Hematopoietic multipotent progenitor cell treated with erythropoietin and hydrocortisone succinate and interleukin-3 and kit ligand, for 17 days (in vitro differentiated cells): ENCODE measurements at places on chromosomes 13 and 19.

GRCh38 chr19:39438270-39438934 is 2.7 kb upstream of the RPS16 start:
- no peak for DNase-seq

GRCh38 chr13:36999054-36999714 is at the start of gene ALG5:
Gene ALG5 (minus strand): TSS chr13:36999340. CDS start chr13:36999300, 40 bp downstream.
- DNase-seq: peak; percentile 93

DNA sequence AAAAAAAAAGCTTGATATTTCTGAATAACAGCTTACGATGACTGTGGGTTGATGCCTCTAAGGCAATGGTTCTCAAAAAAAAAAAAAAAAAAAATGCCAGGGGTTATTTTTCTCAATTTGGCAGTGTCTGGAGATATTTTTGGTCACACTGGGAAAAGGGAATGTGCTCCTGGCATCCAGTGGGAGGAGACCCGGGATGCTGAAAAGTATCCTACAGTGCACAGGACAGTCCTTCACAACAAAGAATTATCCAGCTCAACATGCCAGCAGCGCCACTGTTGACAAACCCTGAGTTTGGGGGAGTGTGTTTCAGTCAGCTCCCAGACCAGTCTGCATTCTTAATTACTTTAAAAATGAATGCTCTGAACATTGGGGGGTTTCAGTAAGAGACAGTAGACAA is 54.5 kb downstream of the FLT3 start:
- no peak for DNase-seq

- DNase-seq: no peak
Measured at GRCh38 chr13:35818633-35819067, 312.5 kb downstream of the DCLK1 start.

DNA sequence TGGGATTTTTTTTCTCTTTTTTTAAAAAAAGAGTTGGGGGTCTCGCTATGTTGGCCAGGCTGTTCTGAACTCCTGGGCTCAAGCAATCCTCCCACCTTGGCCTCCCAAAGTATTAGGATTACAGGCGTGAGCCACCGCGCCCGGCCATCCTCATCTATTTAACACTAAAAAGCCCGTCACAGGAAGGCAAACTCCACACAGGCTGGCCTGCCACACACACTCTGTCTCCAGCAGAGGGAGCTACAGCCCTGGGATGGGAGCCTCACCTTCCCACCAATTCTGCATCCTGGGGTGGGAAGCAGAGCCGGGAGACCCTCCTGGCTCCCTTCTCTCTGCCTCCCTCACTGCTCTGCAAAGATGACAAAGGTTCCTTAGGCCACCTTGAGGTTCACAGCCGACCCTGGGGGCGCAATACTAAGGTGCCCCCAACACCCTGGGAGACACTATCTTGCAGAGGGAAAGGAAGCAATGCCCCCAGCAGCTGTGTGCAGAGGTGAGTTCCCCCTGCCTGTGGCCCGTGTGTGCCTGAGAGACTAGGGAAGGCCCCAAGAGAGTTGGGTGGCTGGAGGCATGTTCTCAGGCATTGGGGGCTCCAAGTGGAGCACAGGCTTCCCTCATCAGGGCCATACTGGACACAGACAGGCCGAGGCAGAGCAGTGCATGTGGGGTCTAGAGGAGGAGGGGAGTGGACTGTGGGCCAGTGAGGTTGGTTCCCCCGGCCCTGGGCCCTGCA is 27.4 kb upstream of the TIMM44 start:
- peak; percentile 74 for DNase-seq

DNA sequence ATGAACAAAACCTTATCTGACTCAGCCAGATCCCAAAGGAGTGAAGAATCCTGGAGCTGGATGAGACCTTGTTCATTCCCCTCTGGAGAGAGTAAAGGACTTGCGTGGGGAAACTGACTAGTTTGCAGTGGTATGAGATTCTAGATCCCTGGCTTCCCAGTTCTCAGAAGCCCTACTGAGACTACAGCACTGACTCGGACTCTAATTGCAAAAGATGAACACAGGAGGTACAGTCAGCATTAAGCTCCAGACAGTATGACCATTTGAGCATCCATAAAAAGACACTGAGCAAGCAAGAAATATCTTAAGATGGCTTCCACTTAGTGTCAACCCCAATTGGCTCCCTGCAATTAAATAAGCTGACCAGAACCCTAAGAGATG is 6.8 kb downstream of the ZC3H4 start:
- peak; percentile 58 for DNase-seq

DNA sequence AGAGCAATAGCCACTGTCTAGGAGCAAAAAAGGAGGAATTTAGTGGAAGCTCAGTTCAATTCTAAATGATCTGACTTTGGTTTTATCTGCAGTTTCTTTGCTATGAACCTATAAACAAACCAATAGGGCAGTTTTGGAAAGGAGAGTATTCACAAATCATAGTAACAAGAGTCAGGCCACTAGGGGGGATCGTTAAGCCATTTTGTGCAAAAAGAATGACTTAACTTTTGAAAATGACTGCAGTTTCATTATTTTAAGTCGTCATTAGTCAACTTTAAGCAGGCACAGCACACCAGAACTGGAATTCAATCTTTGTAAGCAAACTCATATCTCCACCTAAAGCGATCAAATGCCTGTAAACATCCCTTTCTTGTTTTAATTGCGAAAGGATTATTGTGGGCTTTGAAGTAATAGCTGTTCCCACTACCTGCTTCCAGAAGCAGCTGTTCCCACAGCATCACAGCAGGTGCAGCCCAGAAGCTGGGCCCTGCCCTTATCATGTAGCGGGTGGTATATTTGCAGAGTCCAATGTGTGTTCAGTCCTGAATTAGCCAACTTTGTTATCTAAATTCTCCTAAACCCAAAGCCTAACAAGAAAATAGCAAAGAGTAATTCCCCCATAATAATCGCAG is 51.5 kb downstream of the SOX21 start:
- peak; percentile 60 for DNase-seq

GRCh38 chr13:37701306-37701705 is 102.7 kb upstream of the POSTN start:
- DNase-seq: no peak

GRCh38 chr13:28717170-28717569 is 1.6 kb downstream of the SLC46A3 start:
- no peak for DNase-seq

GRCh38 chr13:51524829-51525566 is 59.3 kb upstream of the WDFY2 start:
- DNase-seq: no peak

DNA sequence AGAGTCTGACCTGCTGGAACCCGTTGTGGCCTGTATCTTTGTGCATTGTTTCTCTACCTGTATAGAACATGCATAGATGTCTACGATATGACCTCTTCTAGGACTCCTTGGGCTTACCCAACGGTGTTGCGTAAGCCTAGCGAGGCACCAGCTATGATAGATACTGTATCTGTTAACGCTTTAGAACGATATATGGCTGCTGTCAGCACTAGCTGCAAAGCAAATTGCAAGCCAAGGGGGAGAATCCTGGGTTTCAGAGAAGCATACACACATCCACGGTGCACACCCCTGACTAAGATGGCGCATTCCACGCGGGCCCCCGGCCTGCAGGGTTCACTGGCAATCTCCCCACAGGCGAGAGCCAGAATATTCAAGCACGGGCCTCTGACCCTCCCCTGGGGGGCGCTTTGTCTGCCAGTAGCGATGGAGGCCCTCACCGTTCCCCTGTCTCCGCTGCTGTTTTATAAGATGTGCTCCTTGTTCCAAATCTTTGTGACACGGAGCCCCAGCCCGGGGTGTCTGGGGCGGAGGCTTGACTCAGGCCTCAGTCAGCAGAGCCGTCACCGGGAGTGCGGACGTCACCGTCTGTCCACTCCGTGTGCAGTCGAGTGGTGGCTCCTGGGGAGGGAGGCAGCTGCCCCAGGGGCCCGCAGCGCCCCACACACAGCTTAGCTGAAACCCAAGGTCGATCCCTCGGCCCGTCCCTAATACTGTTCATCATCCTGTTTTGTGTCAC is 12.9 kb upstream of the RPS15 start:
- no peak for DNase-seq

DNA sequence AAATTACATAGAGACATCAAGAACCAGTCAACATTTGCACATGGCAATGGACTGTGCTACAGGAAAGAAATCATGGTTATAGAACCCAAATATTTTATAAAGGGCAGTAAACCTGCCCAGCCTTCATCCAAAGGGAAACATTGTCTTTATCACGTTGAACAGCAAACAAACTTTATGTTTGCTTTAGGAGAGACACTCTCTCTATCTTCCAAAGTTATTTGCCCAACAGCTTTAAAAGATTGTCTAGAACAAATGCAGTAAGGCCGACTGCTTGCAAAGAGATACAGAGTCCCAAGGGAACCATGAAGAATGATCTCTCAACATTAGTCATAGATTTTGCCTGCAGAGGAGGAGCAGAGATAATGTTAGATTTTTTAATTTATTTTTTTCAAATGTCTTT is 1323.5 kb upstream of the SLC10A2 start:
- no peak for DNase-seq

- no peak for DNase-seq
Measured at GRCh38 chr13:99892866-99893504, 78.6 kb downstream of the ZIC5 start.

GRCh38 chr19:3154957-3155736 is 19.3 kb downstream of the GNA15 start:
- no peak for DNase-seq

GRCh38 chr13:25871389-25872125 is 180.3 kb downstream of the SHISA2 start:
- DNase-seq: no peak

DNA sequence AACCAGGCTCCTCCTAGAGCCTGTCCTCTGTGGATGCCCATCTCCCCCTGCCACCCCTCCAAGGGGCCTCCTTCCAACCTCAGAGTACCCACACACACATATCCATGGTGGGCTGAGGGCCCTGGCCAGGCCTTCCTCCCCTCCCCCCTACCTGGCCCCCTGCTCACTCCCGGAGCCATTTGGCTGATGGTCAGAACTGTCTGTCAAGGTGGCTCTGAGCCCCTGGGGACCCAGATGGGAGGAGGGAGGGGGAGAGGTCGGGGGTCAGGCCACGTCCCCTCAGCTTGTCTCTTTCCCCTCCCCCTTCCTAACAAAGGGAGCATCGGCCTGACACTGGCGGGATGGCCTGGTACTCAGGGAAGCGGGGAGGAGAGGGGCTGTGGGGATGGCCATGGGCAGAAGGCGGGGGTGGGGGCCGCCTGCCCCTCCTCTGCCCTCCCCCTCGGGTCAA is 18.7 kb upstream of the POU2F2 start:
- no peak for DNase-seq

- DNase-seq: no peak
Measured at GRCh38 chr13:28494778-28495537, at the start of gene FLT1. Gene FLT1 (minus strand): TSS chr13:28495128. CDS start chr13:28494843, 285 bp downstream.

DNA sequence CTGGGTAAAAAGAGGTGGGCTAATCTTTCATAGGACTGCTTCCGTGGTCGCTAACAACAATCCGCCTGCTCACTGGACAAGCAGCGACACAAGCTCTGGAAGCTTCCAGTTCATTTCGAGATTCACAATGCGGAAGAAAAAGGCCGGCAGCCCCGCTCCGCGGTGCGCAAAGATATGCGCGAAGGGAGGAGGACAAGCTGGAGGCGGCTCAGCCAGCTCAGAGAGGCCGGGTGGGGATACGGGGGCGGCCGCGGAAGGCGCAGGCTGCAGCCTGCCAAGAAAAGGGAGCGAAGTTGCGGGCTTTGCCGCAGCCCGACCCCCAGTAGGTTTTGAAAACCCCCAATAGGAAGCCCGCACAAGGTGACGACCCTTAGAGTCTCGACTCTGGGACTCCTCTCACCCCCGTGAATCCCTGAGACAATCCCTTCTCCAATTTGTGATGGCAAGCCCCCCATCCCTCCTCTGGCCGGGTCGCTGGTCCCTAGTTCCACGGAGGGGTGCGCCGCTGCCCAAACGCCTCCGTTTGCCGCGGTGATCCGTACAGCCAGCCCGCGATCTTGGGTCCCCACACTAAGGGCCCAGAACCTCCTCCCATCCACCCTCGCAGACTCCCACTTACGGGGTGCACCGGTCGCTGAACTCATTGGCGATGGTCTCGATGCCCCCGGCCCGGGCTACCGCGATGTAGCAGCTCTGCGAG is 697 bp downstream of the HSPH1 start:
- DNase-seq: peak; percentile 68

DNA sequence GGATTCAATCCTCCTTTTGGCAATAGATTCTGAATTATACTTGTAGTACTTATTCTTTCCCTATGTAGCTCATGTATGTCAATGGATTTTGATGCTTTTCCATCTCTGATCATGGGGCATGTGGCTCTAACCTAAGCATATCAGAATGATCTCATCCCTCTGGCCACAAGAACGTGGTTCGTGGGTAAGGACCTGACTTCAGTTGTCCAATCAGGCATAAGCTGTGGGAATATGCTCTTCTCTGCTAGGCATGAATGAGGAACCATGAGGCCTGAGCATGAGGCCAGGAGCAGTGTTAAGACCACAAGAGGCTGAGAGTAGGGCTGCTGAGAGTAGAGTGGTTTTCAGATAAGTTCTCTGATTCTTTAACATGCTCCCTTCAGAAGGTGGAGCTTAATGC is 292.4 kb upstream of the TSHZ3 start:
- DNase-seq: no peak

- no peak for DNase-seq
Measured at GRCh38 chr13:110130431-110130830, 176.5 kb downstream of the COL4A1 start.

- DNase-seq: no peak
Measured at GRCh38 chr19:4234142-4234861, 5.0 kb downstream of the EBI3 start.

GRCh38 chr13:24630121-24630520 is 50.1 kb upstream of the ATP12A start:
- DNase-seq: no peak

DNA sequence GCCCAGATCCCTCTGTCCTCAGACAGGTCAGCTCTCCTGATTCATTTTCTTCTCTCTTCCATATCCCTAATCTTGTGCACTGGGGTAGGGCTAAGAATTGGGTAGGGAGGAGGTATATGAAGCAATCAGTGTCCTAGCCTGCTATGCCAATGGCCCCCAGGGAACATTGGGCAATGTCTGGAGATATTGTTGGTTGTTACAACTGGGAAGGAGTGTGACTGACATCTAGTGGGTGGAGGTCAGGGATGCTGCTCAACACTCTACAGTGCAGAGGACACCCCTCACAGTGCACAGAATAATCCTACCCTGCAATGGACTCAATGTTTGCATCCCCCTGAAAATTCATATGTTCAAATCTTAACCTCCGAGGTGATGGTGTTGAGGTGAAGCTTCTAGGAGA is 57.5 kb downstream of the CPAMD8 start:
- DNase-seq: no peak
